ENCODE measurements at places on chromosomes 5 and 9. TPM values are rescaled to one million over a fixed set of nuclear protein-coding genes. Genes with fewer than 3 reads are reported as not detected.

Gene GPR107
- total RNA-seq, result 38.9 TPM

Gene HMCN2
- total RNA-seq, result 98.8 TPM

Gene SH2D3C
- 18.9 TPM for total RNA-seq

Gene MEIKIN
- not detected for total RNA-seq

Gene PRR16
- 6.0 TPM for total RNA-seq

Gene PCDHA9
- total RNA-seq, result 0.14 TPM

Gene TXNDC8
- not detected for total RNA-seq

Gene NDUFB6
- 51.8 TPM for total RNA-seq

Gene PCDHA10
- total RNA-seq, result 0.60 TPM

Gene PCDHA6
- total RNA-seq, result 0.23 TPM

Gene BBLN
- total RNA-seq, result 49.1 TPM

Gene WNT8A
- total RNA-seq, result not detected

Gene MED22
- total RNA-seq, result 28.9 TPM

Gene SLC6A7
- total RNA-seq, result 0.14 TPM

Gene PCDHGA9
- total RNA-seq, result 7.2 TPM

Gene SLC6A18
- total RNA-seq, result not detected

Gene CCDC180
- total RNA-seq, result 4.9 TPM

Gene BAAT
- total RNA-seq, result 0.09 TPM

Gene RNF145
- 49.2 TPM for total RNA-seq

Gene SHB
- 23.0 TPM for total RNA-seq
